Stimulated activated CD8-positive, alpha-beta memory T cell treated with anti-CD3 and anti-CD28 coated beads, Interleukin-12 subunit alpha, Interleukin-12 subunit beta, amount 100 ng/mL, for 1 hour (primary cell): ENCODE measurements at places on chromosomes 4 and X.

- DNase-seq: no peak
Observed at GRCh38 chrX:24202465-24203031, 53.0 kb downstream of the ZFX start.

GRCh38 chrX:8273451-8273895 lies 102.4 kb upstream of the VCX2 start:
- no peak for DNase-seq

DNA sequence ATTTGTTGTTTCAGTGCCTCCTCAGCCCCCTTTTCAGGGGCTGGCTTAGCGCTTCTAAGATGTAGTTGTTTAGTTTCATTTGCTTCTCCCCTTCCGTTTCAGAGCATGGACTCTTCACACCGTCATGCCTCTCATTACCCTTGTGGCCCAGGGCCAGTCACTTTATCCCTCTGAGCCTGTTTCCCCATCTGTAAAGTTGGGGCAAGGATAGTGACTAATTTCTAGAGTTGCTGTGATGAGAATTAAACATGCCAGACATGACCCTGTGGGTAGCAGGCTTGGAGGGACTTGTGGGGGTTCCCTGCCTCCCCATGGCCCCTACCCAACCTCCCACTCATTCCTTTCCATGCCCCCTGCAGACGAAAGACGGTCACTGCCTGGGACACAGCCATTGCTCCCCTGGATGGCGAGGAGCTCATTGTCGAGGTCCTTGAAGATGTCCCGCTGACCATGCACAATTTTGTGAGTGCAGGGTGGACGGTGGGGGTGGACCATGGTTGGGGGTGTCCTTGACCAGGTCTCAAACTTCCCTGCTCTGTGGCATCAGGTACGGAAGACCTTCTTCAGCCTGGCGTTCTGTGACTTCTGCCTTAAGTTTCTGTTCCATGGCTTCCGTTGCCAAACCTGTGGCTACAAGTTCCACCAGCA lies 3.6 kb downstream of the ARAF start:
- DNase-seq: no peak

- DNase-seq: no peak
Observed at GRCh38 chr4:141702472-141703182, 66.2 kb downstream of the IL15 start.

DNA sequence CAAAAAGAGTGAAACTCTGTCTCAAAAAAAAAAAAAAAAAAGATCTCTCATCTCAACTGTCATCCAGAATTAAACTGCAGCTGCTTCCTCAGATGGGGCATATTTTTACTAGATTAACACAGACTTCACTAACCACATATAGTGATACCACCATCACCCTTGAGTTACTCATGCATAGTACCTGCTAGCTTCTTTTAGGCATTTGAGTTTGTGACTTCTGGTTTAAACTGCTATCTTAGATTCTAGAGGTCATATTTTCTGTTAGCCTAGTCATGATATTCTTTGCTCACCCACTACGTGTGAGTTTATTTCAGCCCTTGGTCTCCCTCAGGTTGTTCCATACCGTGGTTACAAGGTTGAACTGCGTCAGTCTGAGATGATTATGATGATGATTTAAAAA lies 154.9 kb upstream of the BMP3 start:
- no peak for DNase-seq

GRCh38 chr4:25536564-25537320 lies 118.9 kb upstream of the SLC34A2 start:
- DNase-seq: no peak

DNA sequence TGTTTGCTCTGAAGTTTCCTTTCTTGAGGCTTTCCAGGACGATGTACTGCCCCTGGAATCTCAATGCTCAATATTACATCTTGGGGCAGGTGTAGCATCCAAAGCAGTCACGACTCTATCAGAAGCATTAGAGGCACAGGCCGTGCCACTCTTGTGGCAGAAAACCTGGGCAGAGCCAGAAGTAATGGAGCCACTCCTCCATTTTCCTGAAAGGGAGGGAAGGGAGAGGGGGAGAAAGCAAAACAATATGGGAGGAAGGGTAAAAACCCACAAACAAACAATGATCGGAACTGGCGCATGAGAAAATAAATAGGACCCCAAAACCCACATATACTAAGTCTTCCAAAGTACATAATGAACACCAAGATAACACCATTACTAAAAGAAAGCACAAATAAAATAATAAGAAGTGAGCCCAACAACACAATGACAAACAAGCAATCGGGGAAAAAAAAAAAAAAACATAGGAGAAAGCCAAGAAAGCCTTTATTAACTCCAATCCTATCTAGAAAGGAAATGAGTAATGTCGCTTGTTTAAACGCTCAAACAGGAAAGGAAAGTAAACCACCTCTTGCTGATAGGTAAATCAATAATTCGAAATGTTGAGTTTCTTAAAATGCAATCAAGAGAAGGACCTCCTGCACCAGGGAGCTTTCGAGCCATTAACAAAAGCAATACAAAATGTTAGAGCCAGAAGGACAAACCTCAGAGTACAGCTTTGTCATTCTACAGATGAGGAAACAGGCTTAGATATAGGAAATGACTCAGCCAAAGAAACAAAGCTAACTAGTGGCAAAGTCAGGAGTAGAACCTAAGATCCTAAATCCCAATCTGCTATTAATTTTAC lies 117.4 kb downstream of the ATRX start:
- DNase-seq: no peak

DNA sequence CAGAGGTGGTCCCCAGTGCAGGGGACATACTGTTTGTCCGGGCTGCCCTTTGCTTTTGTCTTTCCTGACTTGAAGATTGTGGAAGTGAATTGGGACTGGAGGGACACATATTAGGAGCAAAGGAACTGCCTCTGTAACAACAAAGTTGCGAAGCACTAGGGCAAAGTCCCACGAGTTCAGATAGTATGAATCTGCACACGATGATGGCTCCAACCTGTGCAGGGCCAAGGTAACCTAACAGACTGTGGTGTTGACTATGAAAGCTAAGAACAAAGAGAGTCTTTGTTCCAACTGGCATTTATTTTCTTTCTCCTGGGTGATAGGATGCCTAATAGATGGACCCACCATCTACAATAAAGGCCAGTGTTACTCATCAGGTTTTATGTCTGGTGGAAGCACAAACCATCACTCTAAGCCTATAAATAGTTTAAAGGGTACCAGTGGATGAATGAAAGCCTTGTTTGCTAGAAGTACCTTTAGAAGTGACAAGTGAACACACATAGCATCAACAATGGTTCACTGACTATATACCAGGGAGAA lies 71.8 kb downstream of the TMA16 start:
- no peak for DNase-seq

GRCh38 chr4:13294961-13295605 lies 189.1 kb downstream of the RAB28 start:
- DNase-seq: no peak

DNA sequence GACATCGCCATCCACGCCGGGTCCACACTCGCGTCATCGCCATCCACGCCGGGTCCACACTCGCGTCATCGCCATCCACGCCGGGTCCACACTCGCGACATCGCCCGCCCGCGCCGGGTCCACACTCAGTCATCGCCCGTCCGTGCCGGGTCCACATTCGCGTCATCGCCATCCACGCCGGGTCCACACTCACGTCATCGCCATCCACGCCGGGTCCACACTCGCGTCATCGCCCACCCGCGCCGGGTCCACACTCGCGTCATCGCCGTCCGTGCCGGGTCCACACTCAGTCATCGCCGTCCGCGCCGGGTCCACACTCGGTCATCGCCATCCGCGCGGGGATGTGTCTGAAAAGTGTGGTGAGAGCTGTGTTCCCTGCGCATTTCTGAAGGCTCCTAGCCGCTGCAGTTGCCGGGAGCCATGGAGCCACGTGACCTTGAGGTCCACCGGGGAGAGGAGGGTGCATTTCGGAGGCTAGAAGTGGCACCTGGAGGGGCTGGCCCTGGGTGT lies 17.3 kb downstream of the PCGF3 start:
- DNase-seq: no peak

- DNase-seq: no peak
Observed at GRCh38 chr4:7487998-7488671, 53.4 kb upstream of the PSAPL1 start.

- no peak for DNase-seq
Observed at GRCh38 chr4:41058426-41058825, 155.9 kb downstream of the APBB2 start.

- DNase-seq: no peak
Observed at GRCh38 chr4:158949099-158949498, 153.8 kb upstream of the RAPGEF2 start.

- no peak for DNase-seq
Observed at GRCh38 chr4:189445613-189446012, 495.1 kb upstream of the FRG1 start.

GRCh38 chr4:10974371-10974770 lies 289.8 kb upstream of the CLNK start:
- no peak for DNase-seq

GRCh38 chr4:5756271-5756670 lies 45.3 kb downstream of the EVC start:
- no peak for DNase-seq

DNA sequence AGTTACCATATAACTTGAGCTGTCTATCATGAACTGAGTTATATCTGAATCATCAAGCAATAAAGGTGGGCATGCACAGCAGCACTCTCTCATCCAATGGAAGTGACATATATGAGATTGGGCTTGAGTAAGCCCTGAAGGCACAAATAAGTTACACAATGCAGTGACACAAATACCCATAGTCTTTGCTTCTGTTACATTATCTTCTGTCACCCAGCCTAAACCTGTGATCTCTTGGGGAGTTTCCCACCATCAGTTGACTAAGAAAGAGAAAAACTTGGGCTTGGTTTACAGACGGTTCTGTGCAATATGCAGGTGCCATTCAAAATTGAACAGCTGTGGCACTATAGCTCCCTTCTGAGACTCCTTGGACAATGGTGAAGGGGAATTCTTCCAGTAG lies 138.8 kb upstream of the IL15 start:
- DNase-seq: no peak

- no peak for DNase-seq
Observed at GRCh38 chr4:180341926-180342325, 1901.3 kb upstream of the TENM3 start.

DNA sequence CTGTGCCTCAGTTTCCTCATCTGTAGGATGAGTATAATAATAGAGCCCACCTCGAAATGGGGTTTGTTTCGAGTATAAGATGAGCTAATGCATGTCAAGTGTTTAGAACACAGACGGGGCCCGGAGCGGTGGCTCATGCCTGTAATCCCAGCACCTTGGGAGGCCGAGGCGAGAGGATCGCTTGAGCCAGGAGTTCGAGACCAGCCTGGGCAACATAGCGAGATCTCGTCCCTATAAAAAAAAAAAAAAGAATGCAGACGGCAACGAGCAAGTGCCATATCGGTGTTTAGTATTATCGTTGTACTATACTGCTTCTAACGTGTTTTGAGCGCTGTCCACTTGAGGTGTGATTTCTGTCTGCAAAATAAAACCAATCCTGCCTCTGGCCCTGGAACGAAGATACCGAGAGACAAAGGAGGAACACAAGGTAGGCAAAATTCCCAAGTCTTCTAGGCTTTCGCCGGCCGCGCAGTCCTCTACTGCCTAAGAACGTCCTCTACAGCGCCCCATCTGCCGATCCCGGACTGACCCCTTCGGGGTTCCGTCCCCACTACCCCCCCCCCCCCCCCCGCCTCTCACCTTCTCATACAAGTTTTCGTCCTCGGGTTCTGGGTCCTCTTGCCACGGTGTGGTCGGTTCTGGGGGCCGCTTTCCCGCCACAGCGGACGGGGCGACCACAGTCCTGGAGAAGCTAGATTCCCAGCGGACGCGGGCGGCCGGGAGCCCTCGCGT lies 442 bp downstream of the NDUFB11 start:
- DNase-seq: no peak

GRCh38 chrX:2581296-2581695 lies 80.5 kb upstream of the DHRSX start:
- no peak for DNase-seq

- no peak for DNase-seq
Observed at GRCh38 chr4:94889523-94889922, 131.8 kb downstream of the BMPR1B start.

DNA sequence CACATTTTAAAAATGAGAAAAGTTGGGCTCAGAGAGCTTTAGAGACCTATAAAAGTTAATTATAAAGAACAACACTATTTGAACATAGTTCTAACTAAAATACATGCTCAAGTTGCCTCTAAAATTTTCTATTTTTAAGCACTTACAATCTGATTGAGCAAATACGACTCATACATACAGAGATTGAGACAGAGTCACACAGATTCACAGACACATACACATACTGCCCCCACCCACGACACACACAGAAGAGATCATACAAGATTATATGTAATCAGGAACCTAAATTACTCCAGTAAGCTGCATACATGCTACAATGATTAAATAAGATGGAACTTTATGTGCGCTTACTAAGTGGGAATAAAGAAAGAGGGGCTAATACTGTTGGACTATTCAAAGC lies 2.7 kb upstream of the ASB5 start:
- no peak for DNase-seq

DNA sequence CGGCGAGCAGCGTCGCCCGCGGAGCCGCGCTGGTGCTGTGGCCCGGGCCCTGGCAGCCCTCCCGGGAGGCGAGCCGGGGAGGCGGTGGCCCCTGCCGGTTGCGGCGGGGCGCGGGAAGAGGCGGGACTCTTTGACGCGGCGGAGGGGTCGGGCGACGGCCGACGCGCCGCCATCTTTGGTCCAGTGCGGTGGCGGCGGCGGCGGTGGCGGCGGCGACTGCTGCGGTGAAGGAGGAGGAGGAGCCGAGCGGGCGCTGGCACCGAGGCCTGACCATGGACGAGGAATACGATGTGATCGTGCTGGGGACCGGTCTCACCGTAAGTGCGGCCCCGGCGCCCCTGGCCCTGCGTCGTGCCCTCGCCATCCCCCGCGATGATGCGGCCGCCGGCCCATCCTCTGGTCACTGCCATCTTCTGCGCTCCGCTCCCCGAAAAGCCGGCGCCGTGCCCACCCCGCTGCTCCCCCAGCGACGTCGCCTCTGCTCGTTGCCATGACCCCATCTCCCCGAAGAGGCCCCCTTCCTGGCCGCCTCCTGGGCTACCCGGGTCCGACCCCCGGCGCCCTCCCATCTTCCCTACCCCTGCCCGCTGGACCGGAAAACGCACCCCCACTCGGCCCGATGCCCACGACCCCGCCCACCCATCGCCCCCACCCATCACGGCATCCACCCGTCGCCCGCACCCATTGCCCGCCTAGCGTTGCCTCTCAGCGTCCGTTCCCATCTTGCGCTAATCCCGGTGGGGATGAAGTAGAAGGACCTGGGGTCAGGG lies at the start of gene GDI1:
Gene GDI1, plus strand, starts transcription at position 172 of the 770 bp plus-strand sequence. Its CDS starts 101 bp downstream, at position 273.
- DNase-seq: peak; percentile 26

GRCh38 chrX:15492469-15492868 lies 664 bp downstream of the PIR start:
- DNase-seq: no peak

DNA sequence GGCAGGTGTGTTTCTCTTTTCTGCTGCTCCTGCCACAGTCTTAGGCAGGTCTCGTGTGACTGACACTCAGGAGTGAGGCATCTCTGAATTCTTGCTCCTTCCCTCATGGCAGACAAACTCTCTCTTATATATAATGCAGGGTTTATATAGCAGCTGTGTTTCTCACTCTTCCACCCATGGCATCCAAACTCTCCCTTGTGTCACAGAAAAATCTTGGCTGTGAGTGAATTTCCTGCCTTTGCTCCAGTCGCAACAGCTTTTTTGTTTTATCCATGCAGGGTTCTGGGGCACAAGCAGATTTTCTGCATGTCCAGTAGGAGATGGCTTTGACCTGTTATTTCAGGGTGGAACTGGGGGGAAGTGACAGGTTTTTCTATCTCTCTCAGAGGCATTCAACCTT lies 1275.5 kb downstream of the ADGRL3 start:
- DNase-seq: no peak

GRCh38 chr4:156906325-156906724 lies 65.3 kb downstream of the PDGFC start:
- DNase-seq: no peak
